ENCODE measurements at places on chromosomes 12 and 14. TPM values are rescaled to one million over a fixed set of nuclear protein-coding genes. Genes with fewer than 3 reads are reported as not detected.

DNA sequence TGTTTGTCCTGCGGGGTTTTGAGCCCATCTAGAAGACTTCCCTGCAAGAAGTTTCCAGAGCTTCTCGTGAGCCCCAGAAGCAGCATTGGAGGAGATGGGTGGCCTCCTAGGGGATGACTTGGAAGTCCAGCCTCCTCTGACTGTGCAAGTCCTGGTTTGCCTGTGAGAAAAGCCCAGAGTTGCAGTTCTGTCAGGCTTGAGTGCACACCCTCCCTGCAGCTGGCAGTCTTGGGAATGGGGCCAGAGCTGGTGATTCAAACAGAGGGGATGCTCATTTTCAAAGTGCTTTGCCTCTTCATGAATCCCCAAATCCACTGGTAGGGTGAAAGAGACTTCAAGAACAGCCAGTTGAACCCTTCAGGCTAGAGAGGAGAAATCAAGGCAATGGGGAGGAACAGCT lies 3.9 kb upstream of the PPP1R1A start:
- no peaks in the 10 kb centered on the region for H3K36me3 ChIP-seq
- H3K27ac ChIP-seq: no peak overlapping the region
- no peak overlapping the region for H3K4me3 ChIP-seq
- H3K4me1 ChIP-seq: peaks cover 41% of the 10 kb centered on the region
- no peak for DNase-seq
- H3K27me3 ChIP-seq: peaks cover 46% of the 10 kb centered on the region

GRCh38 chr12:8559676-8560075 lies 19.0 kb upstream of the CLEC4E start:
- no peaks in the 10 kb centered on the region for H3K27me3 ChIP-seq
- no peaks in the 10 kb centered on the region for H3K36me3 ChIP-seq
- H3K4me1 ChIP-seq: no peaks in the 10 kb centered on the region
- H3K4me3 ChIP-seq: no peak overlapping the region

- H3K4me3 ChIP-seq: no peak overlapping the region
- H3K27ac ChIP-seq: no peak overlapping the region
- H3K27me3 ChIP-seq: peaks cover 50% of the 10 kb centered on the region
- no peak for DNase-seq
These were observed 275.0 kb downstream of the ALG10 start for GRCh38 chr12:34297126-34297789.

GRCh38 chr12:47312808-47313426 lies 233.2 kb upstream of the AMIGO2 start:
- H3K36me3 ChIP-seq: no peaks in the 10 kb centered on the region
- H3K4me1 ChIP-seq: peaks cover 15% of the 10 kb centered on the region
- no peak overlapping the region for H3K27ac ChIP-seq

- H3K4me3 ChIP-seq: no peak overlapping the region
- peaks cover 47% of the 10 kb centered on the region for H3K4me1 ChIP-seq
- H3K27ac ChIP-seq: no peak overlapping the region
- DNase-seq: no peak
- no peaks in the 10 kb centered on the region for H3K27me3 ChIP-seq
These were observed 249.3 kb downstream of the FOXN3 start for GRCh38 chr14:89167705-89168104.

GRCh38 chr14:44112774-44113460 lies 394.2 kb downstream of the FSCB start:
- no peaks in the 10 kb centered on the region for H3K36me3 ChIP-seq
- H3K27ac ChIP-seq: no peak overlapping the region
- no peak overlapping the region for H3K4me3 ChIP-seq
- no peaks in the 10 kb centered on the region for H3K27me3 ChIP-seq
- no peak for DNase-seq
- H3K4me1 ChIP-seq: no peaks in the 10 kb centered on the region

- no peaks in the 10 kb centered on the region for H3K27me3 ChIP-seq
- no peak overlapping the region for H3K27ac ChIP-seq
- DNase-seq: no peak
- no peaks in the 10 kb centered on the region for H3K36me3 ChIP-seq
- H3K4me1 ChIP-seq: peaks cover 20% of the 10 kb centered on the region
- no peak overlapping the region for H3K4me3 ChIP-seq
These were observed 65.1 kb upstream of the NCOR2 start for GRCh38 chr12:124632519-124632984.

GRCh38 chr12:2312770-2313169 lies 260.0 kb downstream of the CACNA1C start:
- H3K4me1 ChIP-seq: peaks cover 53% of the 10 kb centered on the region
- no peaks in the 10 kb centered on the region for H3K36me3 ChIP-seq
- no peaks in the 10 kb centered on the region for H3K27me3 ChIP-seq
- no peak for DNase-seq

GRCh38 chr14:74389980-74390379 lies 36.0 kb downstream of the SYNDIG1L start:
- no peaks in the 10 kb centered on the region for H3K4me1 ChIP-seq
- no peak for DNase-seq
- H3K36me3 ChIP-seq: no peaks in the 10 kb centered on the region
- no peak overlapping the region for H3K27ac ChIP-seq
- H3K4me3 ChIP-seq: no peak overlapping the region

- H3K4me1 ChIP-seq: peaks cover 3% of the 10 kb centered on the region
- H3K27me3 ChIP-seq: no peaks in the 10 kb centered on the region
- no peaks in the 10 kb centered on the region for H3K36me3 ChIP-seq
These were observed 604 bp downstream of the GLIPR1 start for GRCh38 chr12:75481013-75481705.

GRCh38 chr12:125533434-125534029 lies 468.3 kb downstream of the AACS start:
- peaks cover 5% of the 10 kb centered on the region for H3K4me1 ChIP-seq
- peak overlapping the region; percentile 24 for H3K4me3 ChIP-seq
- H3K27me3 ChIP-seq: peaks cover 68% of the 10 kb centered on the region
- H3K36me3 ChIP-seq: no peaks in the 10 kb centered on the region
- no peak overlapping the region for H3K27ac ChIP-seq

DNA sequence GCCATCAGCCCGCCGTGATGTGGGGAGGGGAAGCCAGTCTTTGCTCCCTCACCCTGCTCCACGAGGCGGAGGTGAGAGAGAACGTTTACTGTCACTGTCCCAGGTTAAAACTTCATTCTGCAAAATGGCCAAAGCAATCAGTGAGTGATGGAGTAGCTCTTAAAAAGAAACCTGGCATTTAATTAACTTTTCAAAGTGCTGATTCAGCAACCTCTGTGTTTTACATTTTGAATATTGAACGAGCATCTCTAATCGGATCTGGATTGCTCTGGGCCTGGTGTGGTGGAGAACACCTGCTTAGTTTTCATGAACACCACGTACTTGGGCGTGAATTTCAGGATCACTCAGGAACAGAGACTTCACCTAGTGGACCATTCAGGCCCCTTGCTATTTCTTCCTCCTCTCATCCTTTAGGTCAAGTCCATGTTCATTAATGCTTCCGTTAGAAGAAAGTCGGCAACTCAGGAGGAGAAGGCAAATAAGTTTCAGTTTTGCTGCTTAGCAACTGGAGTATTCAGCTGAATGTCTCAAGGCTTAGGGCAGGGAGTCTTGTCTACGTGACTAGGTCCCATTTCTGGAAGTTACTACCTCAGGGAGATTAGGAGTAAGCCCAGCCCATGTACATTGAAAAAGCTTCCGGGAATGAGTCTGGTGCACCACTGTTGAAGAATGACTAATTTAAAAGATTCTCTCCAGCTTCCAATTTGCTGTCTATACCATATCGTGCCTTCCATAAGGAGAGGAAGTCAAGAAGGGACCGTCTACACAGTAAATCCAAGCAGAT lies 68.2 kb downstream of the IFT43 start:
- no peaks in the 10 kb centered on the region for H3K27me3 ChIP-seq
- H3K36me3 ChIP-seq: peaks cover 3% of the 10 kb centered on the region
- H3K27ac ChIP-seq: no peak overlapping the region
- no peak overlapping the region for H3K4me3 ChIP-seq
- DNase-seq: no peak

GRCh38 chr14:29738056-29738455 lies 189.6 kb downstream of the PRKD1 start:
- H3K36me3 ChIP-seq: no peaks in the 10 kb centered on the region
- H3K27me3 ChIP-seq: no peaks in the 10 kb centered on the region
- no peak overlapping the region for H3K4me3 ChIP-seq
- H3K4me1 ChIP-seq: peaks cover 39% of the 10 kb centered on the region
- no peak for DNase-seq

GRCh38 chr12:31008961-31009840 lies 64.5 kb upstream of the DDX11 start:
- no peaks in the 10 kb centered on the region for H3K4me1 ChIP-seq
- H3K36me3 ChIP-seq: no peaks in the 10 kb centered on the region
- H3K27me3 ChIP-seq: no peaks in the 10 kb centered on the region
- DNase-seq: no peak
- H3K27ac ChIP-seq: no peak overlapping the region

DNA sequence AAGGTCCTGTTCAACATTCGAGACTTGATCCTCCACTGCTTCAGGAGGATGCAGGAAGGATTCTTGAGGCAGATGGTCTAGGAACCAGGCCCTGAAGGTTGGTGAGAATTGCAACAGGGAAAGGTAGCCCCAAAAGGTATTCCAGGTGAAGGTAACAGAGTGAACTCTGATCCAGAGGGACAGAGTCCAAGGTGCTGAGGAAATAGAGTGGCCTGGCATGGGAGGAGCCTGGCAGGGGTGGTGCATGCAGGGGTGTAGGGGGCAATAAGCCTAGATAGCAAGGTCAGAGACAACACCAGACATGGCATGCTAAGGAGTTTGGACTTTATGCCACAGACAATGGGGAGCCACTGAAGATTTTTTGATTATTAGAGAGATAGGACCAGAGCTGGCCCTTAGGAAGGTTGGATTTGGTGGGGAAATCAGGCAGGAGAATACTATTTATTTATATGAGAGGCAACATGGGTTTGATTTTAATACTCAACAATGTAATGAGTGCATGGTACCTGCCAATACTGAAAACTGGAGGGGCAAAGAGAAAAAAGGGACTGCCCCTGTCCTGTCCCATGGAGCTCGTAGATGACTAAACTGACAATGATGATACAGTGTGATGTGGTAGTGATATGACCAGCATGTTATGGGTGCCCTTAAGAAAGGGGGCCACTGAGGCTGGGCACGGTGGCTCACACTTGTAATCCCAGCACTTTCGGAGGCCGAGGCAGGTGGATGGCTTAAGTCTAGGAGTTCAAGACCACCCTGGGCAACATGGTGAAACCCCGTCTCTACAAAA lies 50.5 kb upstream of the TMED10 start:
- no peaks in the 10 kb centered on the region for H3K27me3 ChIP-seq
- DNase-seq: no peak
- peaks cover 20% of the 10 kb centered on the region for H3K4me1 ChIP-seq
- H3K27ac ChIP-seq: no peak overlapping the region
- H3K36me3 ChIP-seq: no peaks in the 10 kb centered on the region
- H3K4me3 ChIP-seq: no peak overlapping the region

GRCh38 chr12:44224399-44225148 lies 388.7 kb downstream of the TMEM117 start:
- no peak for DNase-seq
- H3K4me3 ChIP-seq: no peak overlapping the region
- no peaks in the 10 kb centered on the region for H3K36me3 ChIP-seq
- H3K27me3 ChIP-seq: no peaks in the 10 kb centered on the region

DNA sequence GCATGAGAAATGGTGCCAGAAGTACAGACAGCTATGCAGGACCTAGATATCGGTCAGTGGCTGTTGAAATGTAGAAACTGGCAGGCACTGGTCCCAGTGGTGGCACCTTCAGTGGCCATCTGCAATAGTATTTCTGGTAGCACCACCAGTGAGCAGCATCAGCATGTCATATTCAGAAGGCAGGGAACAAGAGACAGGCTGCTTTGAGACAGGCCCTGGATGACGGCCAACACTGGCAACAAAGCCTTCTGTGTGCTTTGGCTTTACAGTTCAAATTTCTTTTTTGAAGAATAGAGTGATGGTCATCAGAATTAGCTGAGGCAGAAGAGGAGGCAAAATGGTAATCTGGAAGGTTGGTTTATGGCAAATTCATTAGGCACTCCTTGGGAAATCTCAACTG lies 273.4 kb upstream of the SLC16A7 start:
- DNase-seq: no peak
- H3K27me3 ChIP-seq: no peaks in the 10 kb centered on the region
- H3K4me1 ChIP-seq: no peaks in the 10 kb centered on the region
- no peak overlapping the region for H3K27ac ChIP-seq
- no peak overlapping the region for H3K4me3 ChIP-seq

DNA sequence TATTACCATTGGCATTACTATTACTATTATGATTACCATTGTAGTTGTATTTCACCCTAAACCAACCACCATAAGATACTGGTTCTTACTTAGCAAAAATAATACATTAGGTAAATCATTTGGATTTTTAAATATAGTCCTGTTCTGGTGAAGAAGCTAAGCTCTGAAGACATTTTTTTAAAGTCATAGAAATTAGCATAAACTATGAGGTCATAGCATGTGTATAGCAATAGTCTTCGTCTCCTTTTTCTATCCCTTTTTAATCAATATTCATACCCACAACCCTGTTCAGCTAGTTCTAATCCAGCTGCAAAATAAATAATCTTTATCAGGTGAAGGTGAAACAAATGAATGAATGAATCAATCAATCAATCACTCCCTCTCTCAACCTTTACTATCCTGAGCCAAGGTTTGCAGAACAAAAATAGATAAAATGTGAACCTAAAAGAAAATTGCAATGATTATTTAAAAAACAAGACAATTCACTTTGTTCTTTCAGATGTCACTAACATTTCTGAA lies 134.5 kb downstream of the STXBP6 start:
- no peak overlapping the region for H3K4me3 ChIP-seq
- H3K36me3 ChIP-seq: no peaks in the 10 kb centered on the region
- H3K4me1 ChIP-seq: peaks cover 83% of the 10 kb centered on the region
- H3K27ac ChIP-seq: no peak overlapping the region

DNA sequence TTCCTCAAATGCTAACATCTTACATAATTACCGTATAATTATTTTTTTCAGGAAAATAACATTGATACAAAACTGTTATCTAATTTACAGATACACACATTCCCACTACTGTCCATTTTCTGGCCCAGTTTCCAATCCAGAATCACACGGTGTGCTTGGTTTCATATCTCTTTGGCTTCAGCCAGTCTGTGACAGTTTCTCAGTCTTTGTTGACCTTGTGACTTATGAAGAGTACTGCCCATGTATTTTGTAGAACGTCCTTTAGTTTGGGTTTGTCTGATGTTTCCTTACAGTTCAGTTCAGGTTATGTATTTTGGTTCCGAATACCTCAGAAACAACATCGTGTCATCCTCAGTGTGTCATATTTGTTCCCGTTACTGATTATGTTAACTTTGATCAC lies 16.2 kb downstream of the RXYLT1 start:
- peaks cover 18% of the 10 kb centered on the region for H3K36me3 ChIP-seq
- no peak for DNase-seq
- no peaks in the 10 kb centered on the region for H3K27me3 ChIP-seq
- no peak overlapping the region for H3K4me3 ChIP-seq
- no peak overlapping the region for H3K27ac ChIP-seq
- H3K4me1 ChIP-seq: no peaks in the 10 kb centered on the region

- DNase-seq: no peak
- H3K27ac ChIP-seq: no peak overlapping the region
- H3K4me1 ChIP-seq: peaks cover 19% of the 10 kb centered on the region
- H3K4me3 ChIP-seq: no peak overlapping the region
- no peaks in the 10 kb centered on the region for H3K36me3 ChIP-seq
These were observed 96.2 kb downstream of the BTG1 start for GRCh38 chr12:92049403-92049802.

Gene GPRC5D
- total RNA-seq: not detected

Gene KCNK13
- 1.9 TPM for total RNA-seq

Gene TEX22
- total RNA-seq: 0.99 TPM

Gene LRRK2
- 6.7 TPM for total RNA-seq

Gene DRAM1
- 5.3 TPM for total RNA-seq

Gene WIF1
- total RNA-seq: not detected

Gene KLHDC2
- 85.3 TPM for total RNA-seq

Gene ITFG2
- total RNA-seq: 12.4 TPM

Gene GALNT8
- 1.5 TPM for total RNA-seq

Gene POTEG
- total RNA-seq: not detected

Gene EPYC
- total RNA-seq: not detected

Gene DHRS1
- total RNA-seq: 6.9 TPM
